ENCODE measurements at places on chromosomes 6 and 20.
A peak's percentile ranks its signal among the peaks of the same experiment; 100 is the strongest.

GRCh38 chr6:28543651-28544610 lies 18.2 kb downstream of the GPX5 start:
- peak; percentile 29 for DNase-seq

DNA sequence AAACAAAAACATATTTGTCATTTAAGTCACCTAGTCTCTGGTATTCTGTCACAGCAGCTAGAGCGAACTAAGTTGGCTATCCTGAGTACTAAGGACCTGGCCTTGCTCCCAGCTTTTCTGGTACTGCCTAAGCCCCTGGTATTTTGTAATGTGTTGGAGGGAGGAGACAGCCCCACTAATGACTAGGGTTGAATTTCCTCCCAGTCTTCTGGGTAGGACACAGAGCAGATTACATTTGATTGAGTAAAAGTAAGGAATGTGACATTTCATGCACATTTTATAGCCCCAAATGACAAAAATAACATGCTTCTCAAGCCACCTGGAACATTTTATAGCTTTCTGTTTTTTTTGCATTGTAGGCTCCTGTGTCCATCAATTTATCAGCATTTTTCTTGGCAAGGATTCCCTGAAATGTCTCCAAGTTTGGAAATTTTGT lies 47.9 kb upstream of the DDR1 start:
- no peak for DNase-seq

DNA sequence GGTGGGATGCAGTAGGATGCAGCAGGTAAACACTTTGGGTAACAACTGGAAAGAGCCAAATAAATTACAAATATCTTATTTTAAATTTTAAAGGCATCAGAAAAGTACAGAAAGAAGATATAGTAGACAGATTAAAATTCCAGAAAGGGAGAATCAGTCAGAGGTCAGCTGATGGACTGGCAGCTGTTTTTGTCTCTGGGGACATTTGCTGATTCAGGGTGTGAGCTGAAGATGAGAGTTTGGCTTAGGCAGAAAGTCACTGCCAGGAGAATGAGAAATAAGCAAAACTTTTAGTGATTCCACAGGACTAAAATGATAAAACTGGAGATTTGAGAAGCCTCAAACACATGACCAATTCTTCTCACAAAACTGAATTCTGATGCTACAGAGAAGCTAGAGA lies 39.5 kb downstream of the AHI1 start:
- no peak for DNase-seq

DNA sequence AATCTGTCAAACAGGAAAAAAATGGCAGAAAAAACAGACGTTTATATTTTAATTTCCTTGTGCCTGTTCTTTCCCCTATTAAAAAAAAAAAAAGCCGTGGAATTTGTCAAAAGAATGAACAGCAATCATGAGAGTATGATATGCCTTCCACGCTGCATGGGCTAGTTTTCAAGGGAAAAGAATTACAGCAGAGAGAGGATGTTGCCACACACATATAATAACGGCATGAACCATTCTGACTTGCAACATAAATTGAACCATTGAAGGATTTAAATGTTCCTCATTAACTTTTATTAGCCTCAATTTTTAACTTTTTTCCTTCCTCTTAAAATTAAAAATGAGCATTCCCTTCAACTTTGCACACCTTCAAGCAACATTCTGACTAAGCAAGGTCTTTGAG lies 301.8 kb downstream of the FOXC1 start:
- DNase-seq: no peak

DNA sequence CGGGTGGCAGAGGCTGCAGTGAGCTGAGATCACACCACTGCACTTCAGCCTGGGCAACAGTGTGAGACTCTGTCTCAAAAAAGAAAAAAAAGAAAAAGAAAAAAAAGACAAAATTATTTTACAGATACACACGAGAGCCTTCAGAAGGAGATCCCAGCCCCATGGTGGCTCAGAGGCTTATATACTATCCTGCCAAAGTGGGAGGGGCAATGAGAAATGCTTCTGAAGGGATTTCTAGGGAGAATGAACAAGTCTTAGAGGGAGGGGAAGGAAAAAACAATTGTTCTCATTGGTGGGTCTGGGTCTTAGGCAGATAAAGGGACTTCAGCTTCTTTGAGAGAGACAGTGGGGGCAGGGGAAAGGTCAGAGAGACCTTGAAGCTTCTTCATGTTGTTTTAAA lies 76.8 kb downstream of the BANF2 start:
- no peak for DNase-seq

- DNase-seq: no peak
Measured at GRCh38 chr20:7159903-7160302, 392.4 kb downstream of the BMP2 start.

DNA sequence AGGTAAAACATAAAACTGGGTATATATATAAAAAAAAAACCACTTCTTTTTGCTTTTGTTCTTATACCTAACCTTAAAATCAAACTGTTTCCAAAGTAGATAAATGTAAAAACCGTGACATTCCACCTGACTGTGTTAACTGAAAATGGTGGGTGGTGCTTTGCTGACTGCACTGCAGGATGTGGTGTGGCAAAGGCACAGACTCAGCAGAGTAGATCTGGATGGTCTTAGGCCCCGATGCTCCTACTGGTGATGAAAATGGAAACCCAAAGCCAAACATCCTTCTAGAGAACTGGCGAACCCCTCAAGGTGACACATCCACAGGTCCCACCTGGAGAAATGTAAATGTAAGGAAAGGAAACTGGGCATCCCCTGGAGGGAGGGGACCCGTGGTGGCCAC lies 8.9 kb downstream of the TGIF2 start:
- no peak for DNase-seq

DNA sequence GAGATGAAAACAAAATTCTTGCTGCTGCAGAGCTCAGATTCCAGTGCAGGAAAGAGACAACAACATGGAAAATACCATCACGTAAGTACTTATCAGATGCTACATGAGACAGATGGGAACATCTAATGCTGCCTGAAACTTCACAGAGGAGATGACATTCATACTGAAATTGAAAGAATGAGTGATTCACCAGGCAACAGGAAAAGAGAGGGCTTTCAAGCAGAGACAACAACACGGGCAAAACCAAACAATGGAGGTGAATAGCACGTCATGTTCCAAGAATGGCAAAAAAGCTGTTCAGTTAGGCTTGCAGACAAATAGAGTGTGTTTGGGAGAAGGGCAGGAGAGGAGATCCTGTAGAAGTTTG lies 39.3 kb downstream of the GTF2H5 start:
- DNase-seq: no peak

DNA sequence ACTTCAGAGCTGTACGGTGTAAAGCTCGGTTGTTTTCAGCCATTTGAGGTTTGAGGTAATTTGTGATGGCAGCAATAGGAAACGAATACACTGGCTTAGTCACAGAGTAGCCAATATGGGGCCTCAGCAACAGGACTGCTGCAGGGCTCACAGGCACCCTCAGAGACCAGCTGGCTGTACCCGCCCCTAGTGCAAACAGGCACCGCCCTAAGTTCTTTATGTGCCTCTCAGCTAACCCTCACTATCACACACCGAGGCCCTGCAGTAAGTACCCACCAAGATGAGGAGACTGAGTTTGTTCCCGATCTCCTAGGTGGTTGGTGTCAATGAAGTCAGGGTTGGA lies 11.2 kb upstream of the SERPINB9 start:
- DNase-seq: no peak

GRCh38 chr20:64108731-64109681 lies 1.6 kb upstream of the NPBWR2 start:
- DNase-seq: no peak

GRCh38 chr6:6821639-6822261 lies 233.2 kb downstream of the LY86 start:
- DNase-seq: no peak

- no peak for DNase-seq
Measured at GRCh38 chr6:166162599-166163342, 4.9 kb downstream of the TBXT start.

- no peak for DNase-seq
Measured at GRCh38 chr6:47690791-47691190, 7.6 kb upstream of the ADGRF4 start.

GRCh38 chr20:63963784-63964301 lies 5.9 kb downstream of the ZNF512B start:
- DNase-seq: no peak

DNA sequence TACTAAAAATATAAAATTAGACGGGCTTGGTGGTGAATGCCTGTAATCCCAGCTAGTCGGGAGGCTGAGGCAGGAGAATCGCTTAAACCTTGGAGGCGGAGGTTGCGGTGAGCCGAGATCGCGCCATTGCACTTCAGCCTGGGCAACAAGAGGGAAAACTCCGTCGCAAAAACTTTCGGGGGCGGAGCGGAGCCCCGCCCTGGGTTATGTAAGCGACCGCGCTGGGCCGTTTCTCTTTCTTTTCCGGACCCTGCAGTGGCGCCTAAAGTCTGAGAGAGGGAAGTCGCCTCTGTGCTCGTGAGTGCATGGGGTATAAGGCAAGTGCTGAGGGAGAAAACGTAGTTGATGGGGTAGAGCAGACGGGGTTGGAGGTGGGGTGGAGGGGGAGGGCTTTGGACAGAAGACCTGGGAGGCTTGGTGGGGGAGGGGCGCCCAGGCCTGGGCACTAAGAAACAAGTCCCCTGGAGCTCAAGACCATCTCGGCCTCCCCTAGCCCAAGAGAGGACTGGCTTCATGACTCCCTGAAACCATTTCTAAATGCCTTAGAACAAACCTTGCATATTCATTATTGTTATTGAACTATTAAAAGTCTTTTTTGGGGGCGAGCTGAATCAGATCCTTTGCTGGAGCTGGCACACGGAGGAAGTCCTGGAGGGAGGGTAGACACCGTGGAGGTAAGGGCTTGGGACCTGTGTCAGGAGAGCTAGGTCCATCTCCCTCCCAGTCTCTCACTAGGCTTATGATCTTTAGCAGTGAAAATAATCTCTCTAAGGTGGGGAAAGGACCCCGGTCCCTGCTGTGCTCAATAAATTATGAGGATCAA lies 2.7 kb upstream of the MICA start:
- DNase-seq: peak; percentile 55

DNA sequence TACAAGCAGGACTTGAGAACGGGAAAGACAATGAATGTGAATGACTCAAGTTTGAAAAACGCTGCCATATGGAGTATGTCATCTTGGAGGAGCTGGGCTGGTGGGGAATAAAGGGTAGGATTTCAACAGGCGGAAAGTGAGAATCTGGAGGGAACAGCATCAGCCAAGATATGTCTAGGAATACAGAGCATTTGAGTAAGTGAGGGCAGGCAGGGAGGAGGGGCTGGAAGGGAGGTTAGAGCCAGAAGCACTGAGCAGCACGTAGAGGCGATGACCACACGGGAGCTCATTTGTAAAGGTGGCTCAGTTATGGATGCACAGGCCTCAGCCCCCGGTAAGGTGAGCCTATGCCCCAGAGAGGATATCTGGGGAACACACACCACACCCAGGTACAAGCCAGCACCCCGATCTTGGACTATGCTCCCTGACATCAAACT lies 115.1 kb downstream of the ZMYND8 start:
- no peak for DNase-seq

DNA sequence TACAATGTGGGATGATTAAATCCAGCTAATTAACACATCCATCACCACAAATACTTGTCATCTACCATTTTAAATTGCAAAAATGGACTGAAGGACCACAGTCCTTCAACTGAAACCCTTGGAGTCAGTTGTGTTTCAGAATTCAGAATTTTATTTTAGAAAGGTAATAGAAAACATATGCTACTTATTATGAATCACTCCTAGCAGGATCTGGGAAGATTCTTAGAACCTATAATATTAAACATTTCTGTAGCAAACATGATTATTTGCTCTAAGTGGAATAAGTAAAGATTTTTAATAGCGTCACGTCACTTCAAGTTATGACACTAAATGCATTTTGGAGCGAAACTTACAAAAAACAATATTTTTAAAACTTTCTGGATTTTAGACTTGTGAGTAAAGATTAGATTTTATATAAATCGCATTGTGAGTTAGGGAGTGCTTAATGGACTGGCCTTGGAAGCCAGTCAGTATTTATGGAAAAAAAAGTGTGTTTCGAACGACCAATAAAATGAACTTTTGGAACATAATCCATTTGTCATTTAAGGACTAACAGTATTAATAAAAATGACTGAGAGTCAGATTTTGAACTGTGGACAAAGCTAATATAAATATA lies 71.8 kb upstream of the PHACTR2 start:
- DNase-seq: no peak

- no peak for DNase-seq
Measured at GRCh38 chr6:153117986-153118879, 12.8 kb downstream of the RGS17 start.

DNA sequence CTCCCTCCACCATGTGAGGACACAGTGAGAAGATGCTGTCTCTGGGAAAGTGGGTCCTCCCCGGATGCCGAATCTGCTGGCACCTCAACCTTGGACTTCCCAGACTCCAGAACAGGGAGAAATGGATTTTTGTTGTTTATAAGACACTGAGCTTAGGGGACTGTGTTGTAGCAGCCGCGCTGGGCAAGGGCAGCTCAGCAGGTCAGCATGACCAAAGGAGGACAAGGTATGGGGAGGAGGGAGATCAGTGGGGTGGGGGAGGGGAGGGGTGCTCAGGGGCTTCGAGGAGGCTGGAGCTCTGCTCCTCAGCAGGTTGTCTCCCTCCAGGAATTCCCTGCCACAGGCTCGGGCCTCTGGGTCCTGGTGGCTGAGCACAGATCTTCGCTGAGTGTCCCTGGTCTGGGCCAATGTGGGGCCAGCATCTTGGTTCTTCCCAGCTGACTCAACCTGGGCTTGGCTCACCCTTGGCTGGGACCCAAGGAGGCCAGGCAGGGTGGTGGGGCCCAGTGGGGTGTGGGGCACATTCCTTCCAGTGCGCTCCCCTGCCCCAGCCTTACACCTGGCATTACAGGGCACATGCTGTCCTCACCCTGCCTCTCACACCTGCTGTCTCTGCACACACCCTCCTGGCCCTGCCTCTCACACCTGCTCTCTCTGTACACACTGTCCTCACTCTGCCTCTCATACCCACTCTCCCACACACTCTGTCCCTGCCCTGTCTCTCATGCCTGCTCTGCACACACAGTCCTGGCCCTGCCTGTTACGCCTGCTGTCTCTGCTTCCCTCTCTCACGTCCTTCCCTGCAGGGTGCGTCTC lies 107.3 kb downstream of the SYCP2 start:
- DNase-seq: no peak

DNA sequence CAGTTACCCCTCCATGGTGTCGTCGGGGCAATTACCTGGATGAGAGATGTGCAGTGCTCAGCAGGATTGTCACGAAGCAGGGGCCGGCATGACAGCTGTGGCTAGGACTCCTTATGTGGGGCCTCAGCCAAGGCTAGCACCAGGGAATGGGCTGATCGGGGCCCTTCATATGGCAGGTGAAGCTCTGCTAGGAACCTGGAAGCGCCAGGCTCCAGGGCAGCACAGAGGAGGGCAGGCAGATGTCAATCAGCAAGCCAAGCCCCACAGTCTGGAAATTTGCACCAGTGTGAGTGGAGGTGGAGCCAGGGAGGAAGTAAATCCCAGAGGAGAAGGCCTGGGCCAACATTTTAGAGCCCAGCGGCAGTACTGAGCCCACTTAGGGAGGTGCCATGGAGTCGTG lies 21.2 kb downstream of the SYNDIG1 start:
- DNase-seq: no peak

GRCh38 chr6:151284012-151284411 lies 44.2 kb downstream of the AKAP12 start:
- no peak for DNase-seq

GRCh38 chr20:63409066-63409833 lies 48.1 kb upstream of the CHRNA4 start:
- no peak for DNase-seq

GRCh38 chr20:38870733-38871559 lies 55.3 kb upstream of the FAM83D start:
- peak; percentile 36 for DNase-seq
